ENCODE measurements at places on chromosomes 6 and 20.

DNA sequence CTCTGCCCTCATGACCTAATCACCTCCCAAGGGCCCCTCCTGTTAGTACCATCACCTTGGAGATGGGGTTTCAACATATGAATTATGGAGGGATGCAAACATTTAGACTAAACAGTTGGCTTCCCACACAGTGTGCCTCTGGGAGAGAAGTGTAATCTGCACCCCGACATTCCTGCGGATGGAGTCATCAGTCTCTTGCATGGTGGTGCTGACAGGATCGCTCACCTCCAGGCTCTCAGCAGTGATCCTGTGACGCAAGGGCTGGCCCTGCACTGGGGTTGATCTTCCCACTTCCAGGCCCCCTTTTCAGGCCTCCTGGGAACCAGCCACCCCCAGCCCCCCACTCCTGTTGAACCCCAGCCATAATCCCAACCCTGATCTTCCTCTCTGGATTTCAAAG, 16.0 kb upstream of the PI16 start:
- H3K27me3 ChIP-seq, result peaks cover 25% of the 10 kb centered on the region
- no peaks in the 10 kb centered on the region for H3K36me3 ChIP-seq
- no peak for DNase-seq
- H3K4me3 ChIP-seq, result no peak overlapping the region

DNA sequence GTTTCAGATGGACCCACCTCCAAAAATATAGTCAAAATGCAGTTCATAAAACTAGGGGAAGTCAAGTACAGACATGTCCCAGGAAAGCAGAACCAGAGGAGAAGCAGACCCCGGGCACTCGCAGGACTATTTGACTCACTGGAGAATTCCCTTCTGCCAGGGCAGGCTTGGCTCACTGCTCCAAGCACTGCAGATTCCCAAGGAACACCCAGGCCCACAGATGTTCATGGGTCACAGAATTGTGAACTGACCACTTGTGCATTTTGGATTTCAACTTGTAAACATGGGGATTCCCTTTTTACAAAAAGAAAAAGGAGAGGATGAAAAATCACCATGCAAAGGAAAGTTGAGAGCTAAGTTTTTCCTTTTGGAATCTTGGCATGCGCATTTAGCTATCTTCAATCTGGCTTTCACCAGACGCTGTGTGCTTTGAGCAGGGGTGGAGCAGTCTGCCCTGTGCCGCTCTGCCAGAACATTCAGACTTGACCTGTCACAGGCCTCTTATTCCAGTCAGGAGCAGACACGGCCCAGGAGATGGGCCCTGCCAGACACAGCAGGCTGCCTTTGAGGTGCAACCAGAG, 237.5 kb upstream of the TAB2 start:
- peaks cover 53% of the 10 kb centered on the region for H3K4me1 ChIP-seq
- DNase-seq, result no peak
- no peak overlapping the region for H3K4me3 ChIP-seq
- H3K36me3 ChIP-seq, result peaks cover 4% of the 10 kb centered on the region
- no peaks in the 10 kb centered on the region for H3K27me3 ChIP-seq

DNA sequence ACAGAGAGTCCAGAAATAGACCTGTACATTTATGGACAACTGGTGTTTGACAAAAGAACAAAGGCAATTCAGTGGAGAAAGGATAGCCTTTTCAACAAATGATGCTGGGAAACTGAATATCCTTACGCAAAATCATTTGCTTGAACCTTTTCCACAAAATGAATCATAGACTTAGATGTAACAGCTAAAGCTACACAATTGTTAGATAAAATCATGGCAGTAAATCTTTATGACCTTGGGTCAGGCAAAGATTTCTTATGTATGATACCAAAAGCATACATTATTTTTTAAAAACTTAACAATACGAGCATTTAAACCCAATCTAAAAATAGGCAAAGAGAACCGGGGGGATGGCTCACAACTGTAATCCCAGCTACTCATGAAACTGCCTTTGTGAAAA, 73.5 kb upstream of the DST start:
- DNase-seq, result no peak
- H3K4me3 ChIP-seq, result no peak overlapping the region
- no peaks in the 10 kb centered on the region for H3K4me1 ChIP-seq
- peaks cover 2% of the 10 kb centered on the region for H3K27me3 ChIP-seq

DNA sequence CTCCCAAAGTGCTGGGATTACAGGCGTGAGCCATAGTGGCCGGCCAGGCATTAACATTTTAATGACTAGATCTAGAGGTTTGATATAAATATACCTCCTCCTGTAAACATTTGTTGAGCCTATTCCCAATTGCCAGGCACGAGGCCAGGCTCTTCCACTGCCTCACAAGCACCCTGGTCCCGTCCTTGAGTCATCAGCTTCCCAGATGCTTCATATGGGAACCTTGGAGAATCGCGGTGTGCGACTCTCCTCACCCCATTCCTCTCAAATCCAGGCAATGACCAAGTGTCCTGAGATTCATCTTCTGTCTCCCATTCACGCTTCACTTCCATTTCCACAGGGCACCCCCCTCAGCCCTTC, 35.9 kb upstream of the PIM1 start:
- peaks cover 4% of the 10 kb centered on the region for H3K27me3 ChIP-seq
- no peaks in the 10 kb centered on the region for H3K36me3 ChIP-seq
- H3K27ac ChIP-seq, result peak overlapping the region; percentile 60
- no peak overlapping the region for H3K4me3 ChIP-seq
- H3K4me1 ChIP-seq, result peaks cover 12% of the 10 kb centered on the region
- no peak for DNase-seq

GRCh38 chr6:100808638-100809275, 72.4 kb downstream of the ASCC3 start:
- peaks cover 10% of the 10 kb centered on the region for H3K4me1 ChIP-seq
- DNase-seq, result no peak
- no peaks in the 10 kb centered on the region for H3K27me3 ChIP-seq

DNA sequence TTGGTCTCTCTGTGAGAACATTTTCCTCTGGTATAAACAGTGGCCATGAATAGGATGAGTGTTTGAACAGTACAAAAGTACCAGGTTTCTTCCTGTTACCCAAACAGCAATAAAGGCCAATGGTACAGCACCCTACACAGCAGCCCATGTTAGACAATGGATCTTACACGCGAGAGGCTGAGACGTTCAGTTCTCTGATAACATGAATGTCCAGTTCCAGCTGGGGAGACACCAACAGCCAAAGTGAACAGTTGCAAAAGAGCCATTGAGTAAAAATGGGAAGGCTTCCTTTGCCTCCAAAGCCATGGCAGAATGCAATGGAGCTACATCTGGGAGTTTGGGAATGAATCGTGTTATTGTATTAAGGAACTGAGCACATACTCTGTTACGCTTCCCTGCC, 246.8 kb upstream of the SGK1 start:
- no peak overlapping the region for H3K27ac ChIP-seq
- no peak for DNase-seq
- peaks cover 8% of the 10 kb centered on the region for H3K4me1 ChIP-seq
- no peaks in the 10 kb centered on the region for H3K27me3 ChIP-seq
- peaks cover 12% of the 10 kb centered on the region for H3K36me3 ChIP-seq
